Epithelial cell of alveolus of lung (primary cell): ENCODE measurements at places on chromosomes 11 and 22. TPM values are rescaled to one million over a fixed set of nuclear protein-coding genes. Genes with fewer than 3 reads are reported as not detected.

Gene TUT1
- total RNA-seq, result 9.2 and 13.4 TPM in 2 replicates

Gene PRR5L
- 10.1 and 26.8 TPM in 2 replicates for total RNA-seq

Gene RPS3
- 3,096 and 3,398 TPM in 2 replicates for total RNA-seq

Gene FAM89B
- total RNA-seq, result 31.1 and 32.2 TPM in 2 replicates

Gene SOX6
- total RNA-seq, result 1.7 and 5.4 TPM in 2 replicates

Gene MIAT
- total RNA-seq, result 0.39 and 0.80 TPM in 2 replicates

Gene MS4A12
- total RNA-seq, result not detected in 2 replicates

Gene RFPL2
- total RNA-seq, result not detected in 2 replicates

Gene RAB3IL1
- 0.26 and 3.6 TPM in 2 replicates for total RNA-seq

Gene MISFA
- not detected in 2 replicates for total RNA-seq
